ENCODE measurements at places on chromosomes 5 and 9.
A peak's percentile ranks its signal among the peaks of the same experiment; 100 is the strongest.

DNA sequence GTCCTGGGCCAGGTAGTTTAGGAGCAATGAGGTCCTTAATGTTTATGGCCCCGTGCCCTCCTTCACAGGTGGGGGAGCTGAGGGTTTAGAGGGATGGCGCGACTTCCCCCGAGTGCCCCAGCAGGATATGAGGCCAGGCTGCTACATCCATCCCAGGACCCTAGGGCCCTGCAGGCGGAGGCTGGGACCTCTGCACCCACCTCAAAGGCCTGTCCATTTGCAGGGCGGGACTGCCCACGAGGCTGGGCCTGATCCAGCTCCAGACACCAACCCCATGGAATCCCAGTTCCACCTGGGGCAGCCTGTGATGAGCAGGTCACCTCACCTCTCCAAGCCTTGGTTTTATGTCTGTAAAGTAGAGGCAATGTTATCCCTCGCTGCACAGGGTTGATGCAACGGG, 142.1 kb downstream of the RXRA start:
- no peak for DNase-seq

DNA sequence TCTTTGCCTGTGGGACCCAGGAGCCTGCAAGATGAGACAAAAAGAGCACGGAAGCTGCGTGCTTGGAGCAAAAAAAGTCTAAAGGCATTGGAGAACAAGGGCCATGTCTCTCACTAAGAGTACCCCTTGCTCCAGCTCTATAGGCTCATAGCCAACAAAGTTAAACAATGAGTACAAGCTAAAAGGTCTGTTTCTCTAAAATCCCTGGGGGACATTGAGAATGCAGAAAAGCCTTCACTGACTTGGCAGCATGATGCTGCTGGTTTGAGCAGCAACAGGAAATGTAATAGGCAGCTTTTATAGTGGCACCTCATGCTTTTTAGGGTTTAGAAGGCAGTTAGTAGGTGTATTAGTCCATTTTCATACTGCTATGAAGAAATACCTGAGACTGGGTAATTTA, 287.5 kb downstream of the SMARCA2 start:
- no peak for DNase-seq

- DNase-seq, result peak; percentile 74
Measured at GRCh38 chr5:74647096-74647495, 6.6 kb upstream of the ENC1 start.

DNA sequence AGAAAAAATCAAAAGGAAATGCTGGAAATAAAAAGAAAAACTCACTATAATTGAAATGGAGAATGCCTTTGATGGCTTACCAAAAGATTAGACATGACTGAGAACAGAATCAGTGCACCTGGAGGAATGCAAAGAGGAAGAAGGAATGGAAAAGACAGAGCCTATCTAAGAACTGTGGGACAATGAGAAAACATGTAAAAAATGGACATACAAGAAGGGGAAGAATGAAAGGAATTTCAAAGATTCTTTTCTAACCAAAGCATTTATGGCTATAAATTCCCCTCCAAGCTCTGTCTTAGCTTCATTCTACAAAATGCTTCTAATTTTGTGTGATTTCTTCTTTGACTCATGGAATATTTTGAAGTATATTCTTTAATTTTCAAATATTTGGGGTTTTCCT, 47.5 kb upstream of the CLK4 start:
- no peak for DNase-seq

GRCh38 chr9:114386886-114387679, 699 bp downstream of the AKNA start:
- DNase-seq, result no peak

- no peak for DNase-seq
Measured at GRCh38 chr9:27193886-27194285, 84.9 kb downstream of the TEK start.

DNA sequence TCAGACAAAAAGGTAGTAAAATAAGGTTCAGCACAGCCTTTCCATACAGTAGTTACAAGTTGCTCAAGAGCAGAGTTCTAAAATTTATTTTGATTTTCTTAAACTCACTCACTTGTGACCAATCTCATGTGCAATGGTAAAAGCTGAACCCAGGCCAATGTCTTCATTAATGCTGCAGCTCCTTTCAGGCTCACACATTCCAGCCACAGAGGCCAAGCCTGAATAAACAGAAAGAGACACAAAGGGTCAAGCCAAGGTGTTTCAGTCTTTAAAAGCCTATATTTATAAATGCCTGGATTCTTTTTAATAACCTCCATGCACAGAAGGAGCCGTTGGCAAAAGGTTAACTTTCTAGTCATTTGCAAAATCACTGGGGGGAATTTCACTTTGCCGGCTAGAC, 152.5 kb downstream of the ADAMTS6 start:
- DNase-seq, result no peak

DNA sequence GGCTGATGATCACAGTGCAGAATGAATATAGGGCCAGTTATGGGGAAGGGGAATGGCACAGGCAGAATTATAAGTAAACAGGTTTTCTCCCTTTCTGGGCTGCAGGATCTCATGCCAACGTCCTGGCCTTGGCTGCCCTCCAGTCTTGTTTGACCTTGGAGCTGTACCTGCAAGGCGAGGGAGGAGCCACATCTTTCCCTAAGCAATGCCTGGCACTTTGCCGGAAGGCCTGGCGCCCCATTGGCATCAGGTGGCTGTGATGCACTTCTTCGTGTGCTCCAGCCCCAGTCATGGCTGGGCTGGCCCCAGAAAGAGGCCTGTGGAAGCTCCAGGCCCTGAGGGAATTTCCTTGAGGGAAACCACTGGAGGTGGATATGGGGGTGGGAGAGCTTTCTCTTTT, 16.7 kb upstream of the IQGAP2 start:
- DNase-seq, result no peak

DNA sequence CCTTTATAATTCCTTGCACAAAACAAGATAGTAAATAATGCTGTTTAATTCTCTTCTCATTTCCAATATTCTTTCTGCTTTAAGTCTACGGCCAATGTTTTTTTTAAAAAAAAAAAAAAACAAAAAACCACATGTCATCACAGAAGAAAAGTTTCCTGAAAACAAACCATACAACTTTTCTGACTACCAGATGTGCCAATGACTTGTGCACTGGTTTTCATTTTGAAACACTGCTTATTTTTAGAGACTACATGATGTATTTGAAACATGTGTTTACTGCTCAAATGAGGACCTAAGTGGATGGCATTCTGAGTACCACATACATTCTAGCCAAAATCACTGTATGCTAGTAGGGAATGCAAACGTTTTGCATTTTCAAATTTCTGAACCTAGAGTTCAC, 167.9 kb downstream of the GLIS3 start:
- no peak for DNase-seq

DNA sequence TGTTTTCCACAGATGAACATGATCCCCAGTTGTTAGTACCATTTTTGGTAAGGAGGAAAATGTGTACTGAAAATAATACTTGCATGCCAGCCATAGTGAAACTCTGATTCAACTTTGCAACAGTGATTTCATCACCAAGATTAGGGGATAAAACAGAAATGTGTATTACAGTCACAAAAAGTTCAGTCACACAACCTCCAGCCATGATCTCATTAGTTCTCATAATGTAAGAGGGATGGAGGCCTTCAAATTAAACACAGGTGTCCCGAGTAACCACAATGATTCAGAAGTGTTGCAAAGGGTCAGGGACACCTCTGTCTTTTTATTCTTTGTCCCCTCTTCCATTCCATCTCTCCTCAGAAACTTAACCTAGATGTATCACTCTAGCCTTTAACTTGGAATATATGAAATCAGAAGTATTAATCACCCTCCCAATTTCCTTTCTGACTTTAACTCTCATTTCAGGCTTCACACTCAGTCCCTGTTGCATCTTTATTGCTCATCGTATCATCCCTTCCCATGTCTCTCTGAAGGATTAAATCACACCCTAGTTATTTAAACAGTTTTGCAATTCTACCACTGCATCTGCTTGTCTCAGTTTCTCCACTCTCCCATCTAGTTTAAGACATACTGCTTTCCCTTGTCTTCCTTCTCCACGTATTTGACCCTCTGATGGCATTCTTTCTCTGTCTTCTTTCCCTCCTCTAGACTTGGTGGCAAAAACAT, 291.2 kb downstream of the ADAMTS6 start:
- no peak for DNase-seq

GRCh38 chr9:126000731-126001580, 253.8 kb downstream of the PBX3 start:
- no peak for DNase-seq

- no peak for DNase-seq
Measured at GRCh38 chr5:10451137-10451824, 9.6 kb downstream of the ROPN1L start.

GRCh38 chr9:22134390-22134789, 125.3 kb upstream of the CDKN2B start:
- no peak for DNase-seq

GRCh38 chr5:1244976-1245375, 19.8 kb downstream of the SLC6A18 start:
- no peak for DNase-seq

GRCh38 chr9:115212125-115212605, 94.2 kb upstream of the TNC start:
- no peak for DNase-seq

GRCh38 chr5:19986031-19986619, 1.9 kb downstream of the CDH18 start:
- no peak for DNase-seq

DNA sequence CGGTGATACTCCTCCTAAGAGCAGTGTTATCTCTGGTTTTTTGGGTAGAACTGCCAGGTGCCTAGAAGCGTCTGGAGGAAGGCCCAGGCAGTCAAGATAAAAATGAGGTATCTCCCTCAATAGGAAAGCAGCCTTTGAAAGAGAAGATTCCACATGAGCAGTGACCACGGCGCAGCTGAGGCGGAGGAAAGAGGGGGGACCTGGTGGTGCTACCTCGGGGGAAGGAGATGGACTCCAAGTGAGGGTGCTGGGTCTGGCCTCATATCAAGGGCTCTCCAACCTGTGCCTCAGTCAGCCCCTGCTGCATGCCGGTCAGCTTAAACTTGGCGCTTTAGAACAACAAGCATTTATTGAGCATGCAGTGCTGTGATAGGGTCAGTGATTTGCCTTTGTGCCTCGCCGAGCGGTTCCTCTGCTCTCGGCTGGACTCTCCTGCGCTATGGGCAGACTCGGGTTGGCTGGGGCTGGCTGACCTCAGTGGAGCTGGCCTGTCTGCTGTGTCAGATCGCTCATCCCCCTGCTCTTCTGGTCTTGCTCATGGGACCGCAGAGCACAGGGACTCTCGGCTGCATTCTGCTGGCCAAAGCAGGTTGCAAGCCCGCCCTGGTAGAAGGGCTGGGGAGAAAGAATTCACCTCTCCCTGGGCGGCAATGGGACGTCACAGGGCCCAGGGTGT, 121.1 kb upstream of the IRX4 start:
- DNase-seq, result no peak

GRCh38 chr9:114507726-114508125, 2.5 kb upstream of the WHRN start:
- no peak for DNase-seq

- no peak for DNase-seq
Measured at GRCh38 chr5:148765061-148765460, 61.4 kb upstream of the ADRB2 start.

DNA sequence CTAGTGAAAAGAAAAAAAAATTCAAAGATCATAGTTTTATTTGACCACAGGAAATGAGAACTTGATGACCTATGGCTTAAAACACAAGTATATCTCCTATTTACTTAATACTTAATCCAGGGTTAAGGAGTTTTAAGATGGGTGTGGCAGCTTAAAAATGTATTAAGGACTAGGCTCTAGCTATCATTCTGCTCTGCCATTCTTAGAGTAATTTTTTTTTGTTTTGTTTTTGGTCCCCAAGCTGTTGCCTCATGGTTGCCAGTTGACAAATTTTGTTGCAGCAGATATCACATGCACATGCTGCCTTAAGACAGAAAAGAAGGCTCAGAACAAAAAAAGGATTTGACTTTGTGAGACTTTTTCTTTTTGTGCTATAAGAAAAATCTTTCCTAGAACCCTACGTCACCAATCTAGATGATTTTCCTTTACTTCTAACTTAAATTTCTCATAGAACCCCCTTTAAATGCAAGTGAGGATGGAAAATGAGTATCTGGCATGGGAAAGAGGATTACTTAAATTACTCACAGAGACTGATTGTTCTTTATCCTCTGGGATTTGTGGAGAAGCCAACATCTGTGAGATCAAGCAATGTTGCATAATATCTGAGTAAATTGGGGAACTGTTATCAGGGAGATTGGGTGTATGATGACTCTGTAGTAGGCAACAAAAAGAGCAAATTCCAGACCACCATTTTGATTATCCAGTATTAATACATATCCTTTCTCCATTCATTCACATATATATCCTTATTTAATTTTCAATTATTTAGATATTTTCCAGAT, 364.7 kb upstream of the CD180 start:
- no peak for DNase-seq

GRCh38 chr9:129549684-129550083, 71.2 kb downstream of the C9orf50 start:
- no peak for DNase-seq

GRCh38 chr5:54073131-54073530, 237.2 kb downstream of the ARL15 start:
- DNase-seq, result no peak

- DNase-seq, result no peak
Measured at GRCh38 chr9:131395157-131396098, 1.5 kb downstream of the PRRC2B start.

DNA sequence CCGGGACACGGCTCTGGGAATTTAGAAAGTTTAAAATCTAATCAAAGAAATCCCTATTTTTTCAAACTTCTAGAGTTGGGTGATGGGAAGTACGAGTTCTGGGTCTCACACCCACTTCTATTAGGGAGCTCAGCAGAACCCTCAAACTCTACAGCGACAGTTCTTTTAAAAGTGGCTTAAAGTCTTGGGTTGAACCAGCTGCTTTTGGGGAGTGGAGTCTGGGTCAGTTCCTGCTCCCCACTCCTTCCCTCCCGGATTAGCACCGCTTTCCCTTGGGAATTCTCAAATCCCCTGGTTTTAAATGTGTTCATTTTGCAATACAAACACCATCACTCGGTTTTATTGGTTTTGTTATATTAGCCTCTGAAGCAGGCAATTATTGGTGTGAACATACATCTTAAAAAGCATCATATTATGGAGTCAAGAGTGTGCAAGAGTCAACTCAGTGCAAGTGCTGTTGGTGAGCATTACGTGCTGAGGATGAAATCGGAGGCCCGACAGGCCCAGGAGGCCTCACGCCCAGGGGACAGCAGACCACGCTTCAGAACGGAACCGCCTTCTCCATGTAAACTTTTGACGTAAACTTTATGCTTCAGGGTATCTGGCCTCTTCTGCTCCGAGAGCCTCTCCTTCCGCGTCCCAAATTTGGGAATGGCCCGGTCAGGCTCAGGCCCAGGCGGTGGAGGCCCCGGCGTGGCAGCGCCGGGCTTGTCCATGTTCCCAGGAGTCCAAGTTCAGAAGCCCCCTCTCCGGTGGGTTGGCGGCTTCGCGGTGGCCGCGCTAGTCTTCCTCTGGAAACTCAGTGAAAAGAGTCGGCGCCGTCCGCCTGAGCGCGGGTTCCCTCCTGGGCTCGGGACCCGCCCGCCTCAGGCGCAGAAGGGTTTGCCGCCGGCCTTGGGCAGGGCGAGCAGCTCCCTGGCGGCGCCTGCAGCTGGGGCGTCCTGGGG, 5.3 kb downstream of the IRX4 start:
- DNase-seq, result no peak

Measured in NCI-H1417 (cell line).